CD4-positive, alpha-beta T cell treated with Interleukin-15 for 1 hour (primary cell): ENCODE measurements at places on chromosomes 13 and 19.

DNA sequence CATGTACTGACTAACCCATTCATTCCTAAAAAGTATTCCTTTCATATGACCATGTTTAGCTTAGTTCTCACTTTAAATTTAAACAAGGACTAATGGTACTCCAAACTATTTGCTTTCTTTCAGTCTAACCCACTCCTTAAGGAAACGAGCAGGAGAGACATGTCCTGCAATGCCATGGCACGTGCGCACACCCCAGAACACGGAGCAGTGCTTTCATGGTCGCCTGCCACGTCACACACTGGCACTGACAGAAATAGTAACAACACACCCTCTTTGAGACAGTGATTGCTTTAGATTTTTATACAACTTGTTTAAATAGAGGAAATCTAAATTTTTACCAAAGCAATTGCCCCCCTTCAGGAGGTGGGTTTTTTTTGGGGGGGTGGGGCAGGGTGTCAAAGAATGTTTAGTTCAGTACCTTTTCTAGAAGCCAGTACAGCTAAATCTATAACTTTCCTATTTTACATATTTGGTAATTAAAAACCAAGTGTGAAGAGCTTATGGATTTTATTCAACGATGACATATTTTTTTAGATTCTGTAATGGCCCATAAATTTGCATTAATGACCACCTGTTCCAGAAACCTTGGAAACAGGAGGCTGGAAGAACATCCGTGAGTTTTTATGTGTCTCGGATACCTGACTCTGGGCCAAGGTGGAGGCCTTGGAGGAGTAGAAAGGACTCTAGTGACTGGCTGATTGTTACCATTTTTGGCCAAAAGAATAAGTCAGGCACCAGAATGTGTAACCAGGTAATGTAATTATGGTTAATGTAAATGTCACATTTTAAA lies 247.1 kb downstream of the DCT start:
- DNase-seq, result no peak

GRCh38 chr13:48653472-48653939 lies at the start of gene CYSLTR2:
TSS of gene CYSLTR2 (plus strand) at chr13:48653929. CDS start at chr13:48706818, 52,889 bp downstream.
- DNase-seq, result peak; percentile 67

DNA sequence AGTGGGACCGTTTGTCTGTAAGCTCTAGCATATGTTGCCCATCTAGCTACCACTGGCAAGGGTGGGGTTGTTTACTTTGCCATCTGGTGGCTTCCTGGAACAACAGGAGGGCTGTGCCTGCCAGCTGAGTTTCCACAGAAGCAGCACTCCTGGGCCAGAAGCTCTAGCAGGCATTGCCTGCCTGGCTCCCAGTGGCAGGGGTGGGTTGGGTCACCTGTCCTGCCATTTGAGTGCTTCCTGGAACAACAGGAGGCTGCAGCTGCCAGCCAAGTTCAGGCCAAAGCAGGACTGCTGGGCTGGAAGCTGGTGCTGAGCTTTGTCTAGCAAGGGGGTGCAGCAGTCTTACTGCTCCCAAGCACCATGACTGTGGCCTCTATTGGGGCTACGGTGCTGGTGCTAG lies 239.7 kb downstream of the MTUS2 start:
- no peak for DNase-seq

DNA sequence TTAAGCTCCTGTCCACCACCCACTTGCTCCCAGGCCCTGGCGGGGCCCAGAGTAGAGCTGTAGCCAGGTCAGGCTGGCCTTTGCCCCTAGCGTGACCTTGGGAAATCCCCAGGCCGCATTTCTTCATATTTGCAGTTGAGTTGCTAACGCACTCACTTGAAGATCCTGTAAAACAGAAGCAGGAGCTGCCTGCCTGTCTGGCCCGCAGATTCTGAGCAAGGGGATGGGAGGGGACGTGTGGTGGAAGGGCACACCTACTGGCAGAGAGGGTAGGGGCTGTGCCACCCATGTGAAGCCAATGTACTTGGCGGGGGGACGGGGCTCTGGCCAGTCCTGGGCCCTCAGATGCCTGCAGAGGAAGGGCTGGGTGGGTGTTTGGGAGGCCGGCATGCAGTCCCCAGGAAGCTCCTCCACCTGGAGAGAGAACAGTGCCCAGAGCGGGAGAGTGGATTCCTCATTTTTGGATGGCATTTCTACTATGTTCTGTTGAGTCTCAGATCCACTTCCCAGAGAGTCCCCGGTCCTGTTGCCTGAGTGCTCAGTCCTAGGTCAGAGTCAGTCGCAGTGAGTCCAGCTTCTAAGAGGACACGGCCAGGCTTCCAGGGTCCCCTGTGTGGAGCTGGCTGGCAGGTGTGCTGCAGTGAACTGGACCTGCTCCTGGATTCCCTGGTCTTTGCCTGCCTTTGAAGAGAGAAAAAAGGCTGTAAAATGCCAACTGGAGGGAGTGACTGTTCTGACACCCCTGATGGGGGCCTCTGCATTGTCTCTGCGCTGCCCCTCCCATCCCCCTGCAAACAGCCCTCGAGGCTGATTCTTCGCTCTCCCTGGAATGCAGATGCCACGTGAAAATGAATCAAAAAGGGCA lies 62.9 kb downstream of the GGACT start:
- no peak for DNase-seq

DNA sequence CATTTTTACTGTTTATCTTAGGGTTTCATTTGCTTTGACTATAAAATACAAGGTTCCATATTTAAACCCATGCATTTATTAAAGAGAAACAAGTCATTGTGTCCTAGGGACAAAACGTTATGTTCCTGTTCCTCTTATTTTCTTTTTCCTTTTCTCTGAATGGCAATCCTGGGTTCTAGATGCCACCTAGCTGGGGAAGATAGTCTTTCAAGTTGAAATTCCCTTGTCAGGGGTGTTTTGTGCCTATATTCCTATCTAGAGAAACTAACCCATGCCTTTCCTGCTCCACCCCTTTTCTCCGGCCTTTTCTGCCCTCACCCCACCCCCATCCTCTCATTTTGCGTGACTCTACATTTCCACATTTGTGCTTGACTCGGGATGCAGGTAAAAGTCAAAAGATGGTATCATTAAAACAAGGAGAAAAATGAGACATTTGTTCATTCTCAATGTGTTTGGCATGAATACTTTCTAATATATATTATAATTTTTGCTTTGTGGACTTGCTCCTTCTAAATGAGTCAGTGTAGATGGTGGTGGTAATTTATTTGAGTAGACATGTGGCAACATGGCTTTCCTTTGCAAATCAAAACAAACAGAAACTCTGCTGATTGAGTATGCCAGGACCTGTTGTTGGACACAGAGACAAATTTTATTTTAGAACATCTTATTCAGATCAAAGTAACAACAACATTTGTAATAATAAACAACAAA lies 26.8 kb upstream of the STARD13 start:
- DNase-seq, result no peak

DNA sequence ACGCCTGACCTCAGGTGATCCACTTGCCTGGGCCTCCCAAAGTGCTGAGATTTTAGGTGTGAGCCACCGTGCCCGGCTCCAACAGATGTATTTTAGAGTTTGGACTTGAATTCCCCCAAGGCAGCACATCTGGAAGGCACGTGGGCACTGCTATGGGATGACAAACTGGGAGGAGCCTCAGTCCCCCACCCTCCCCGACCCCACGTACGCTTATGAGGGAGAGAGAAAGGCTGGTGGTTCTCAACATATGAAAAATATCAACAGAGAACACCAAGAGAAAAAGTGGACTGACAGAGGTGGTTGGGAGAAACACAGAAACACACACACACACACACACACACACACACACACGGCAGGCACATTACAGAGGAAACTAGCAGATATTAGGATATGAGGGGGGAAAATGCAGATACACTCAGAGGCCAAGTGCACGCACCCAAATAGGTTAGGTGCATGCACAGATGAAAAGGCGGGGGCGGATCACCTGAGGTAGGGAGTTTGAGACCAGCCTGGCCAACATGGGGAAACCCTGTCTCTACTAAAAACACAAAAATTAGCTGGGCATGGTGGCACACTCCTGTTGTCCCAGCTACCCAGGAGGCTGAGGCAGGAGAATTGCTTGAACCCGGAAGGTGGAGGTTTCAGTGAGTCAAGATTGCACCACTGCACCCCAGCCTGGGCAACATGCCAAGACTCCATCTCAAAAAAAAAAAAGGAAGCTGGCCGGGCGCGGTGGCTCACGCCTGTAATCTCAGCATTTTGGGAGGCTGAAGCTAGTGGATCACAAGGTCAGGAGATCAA lies 3.2 kb downstream of the STX10 start:
- DNase-seq, result peak; percentile 49

GRCh38 chr13:109817591-109818535 lies 31.5 kb upstream of the IRS2 start:
- DNase-seq, result no peak

DNA sequence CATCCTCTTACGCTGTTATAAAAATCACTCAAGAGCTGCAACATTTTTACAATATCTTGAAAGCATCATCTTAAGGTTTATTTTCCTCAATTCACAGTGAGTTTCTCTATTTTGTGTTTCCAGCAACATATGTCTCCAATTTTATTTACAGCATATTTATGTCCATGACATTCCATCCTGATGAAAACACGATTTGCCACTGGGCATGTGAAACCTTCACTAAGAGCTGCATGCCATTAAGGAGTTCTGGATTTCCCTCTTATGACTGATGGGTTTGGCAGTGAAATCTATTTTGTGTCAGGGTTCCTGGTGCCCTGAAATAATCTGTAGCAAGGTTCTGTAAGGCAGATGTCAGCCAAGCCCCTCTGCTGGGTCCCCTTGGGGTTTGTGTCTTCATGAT lies 527.6 kb upstream of the KLF12 start:
- DNase-seq, result no peak

- DNase-seq, result no peak
Observed at GRCh38 chr19:5954293-5954692, 23.6 kb downstream of the RANBP3 start.

- DNase-seq, result no peak
Observed at GRCh38 chr13:109790086-109790485, 3.7 kb upstream of the IRS2 start.

DNA sequence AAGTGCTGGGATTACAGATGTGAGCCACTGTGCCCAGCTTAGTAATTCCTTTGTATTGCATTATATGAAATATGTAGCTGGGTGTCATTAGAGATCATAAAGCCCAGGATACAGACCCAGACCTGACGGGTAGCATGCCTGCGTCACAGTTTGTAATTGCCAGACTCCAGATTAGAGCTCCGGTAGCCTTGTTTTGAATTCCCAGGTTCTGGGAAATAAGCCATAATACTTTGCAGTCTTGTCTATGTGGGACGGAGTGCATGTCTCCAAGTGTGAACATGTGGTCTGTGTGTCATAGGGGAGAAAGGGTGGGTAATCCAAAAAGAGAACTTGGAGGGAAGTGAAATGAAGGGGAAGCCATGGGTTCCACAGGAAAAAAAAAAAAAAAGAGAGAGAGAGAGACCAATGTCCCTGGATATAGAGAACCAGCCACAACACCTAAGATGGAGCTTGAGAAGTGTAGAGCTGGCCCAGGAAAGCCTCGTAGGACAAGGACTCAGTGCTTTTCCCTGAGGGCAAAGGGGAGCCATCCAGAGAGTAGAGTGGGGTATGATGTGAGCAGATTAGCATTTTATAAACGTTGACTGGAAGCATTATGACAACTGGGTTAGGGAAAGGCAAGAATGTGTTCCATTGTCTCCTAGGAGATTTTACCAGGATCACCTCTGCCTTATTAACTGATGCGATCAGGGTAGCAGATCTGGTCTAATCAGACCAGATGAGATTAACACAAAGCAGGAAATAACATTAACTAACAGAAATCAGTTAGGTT lies 2.6 kb downstream of the ZSCAN4 start:
- no peak for DNase-seq

DNA sequence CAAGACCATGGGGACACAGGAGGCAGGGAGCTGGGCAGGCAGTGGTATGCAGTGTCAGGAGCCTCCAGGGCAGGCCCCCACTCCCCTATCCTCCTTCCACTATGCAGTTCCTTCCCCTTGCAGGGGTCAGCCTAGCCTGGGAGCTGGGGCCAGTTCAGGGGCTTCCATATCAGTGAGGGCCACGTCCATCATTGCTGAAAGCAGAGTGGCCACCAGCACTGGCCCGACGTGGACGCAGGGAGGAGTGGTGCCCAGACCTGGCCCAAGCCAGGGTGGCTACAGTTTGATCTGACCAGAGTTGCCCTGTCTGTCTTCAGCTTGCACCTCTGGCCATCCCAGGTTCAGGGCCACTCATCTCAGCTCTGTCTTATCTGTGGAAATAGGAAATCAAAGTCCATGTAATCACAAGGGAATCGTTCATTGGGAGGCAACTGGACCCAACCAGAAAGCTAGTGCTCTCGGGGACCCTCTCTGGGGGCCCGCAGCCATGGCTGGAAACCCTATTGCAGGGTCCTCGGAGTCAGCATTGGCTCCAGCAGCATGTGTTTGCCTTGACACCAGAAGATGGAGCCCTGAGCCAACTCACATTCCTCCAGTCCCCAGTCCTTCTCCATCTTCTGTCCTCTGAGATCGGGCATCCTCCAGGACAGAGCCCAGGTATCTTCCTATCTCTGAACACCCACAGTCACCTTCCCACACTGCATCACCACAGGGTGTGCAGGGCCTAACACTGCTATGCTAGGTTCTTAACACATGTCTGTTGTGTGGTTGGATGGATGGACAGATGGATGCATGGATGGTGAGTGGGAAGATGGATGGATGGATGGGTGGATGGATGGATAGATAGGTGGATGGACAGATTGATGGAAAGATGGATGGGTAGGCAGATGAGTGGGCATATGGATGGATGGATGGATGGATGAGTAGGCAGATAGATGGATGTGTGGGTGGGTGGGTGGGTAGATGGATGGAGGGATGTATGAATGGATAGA lies 75.7 kb upstream of the KCTD15 start:
- DNase-seq, result no peak
